ENCODE measurements at places on chromosomes 3 and 15.

DNA sequence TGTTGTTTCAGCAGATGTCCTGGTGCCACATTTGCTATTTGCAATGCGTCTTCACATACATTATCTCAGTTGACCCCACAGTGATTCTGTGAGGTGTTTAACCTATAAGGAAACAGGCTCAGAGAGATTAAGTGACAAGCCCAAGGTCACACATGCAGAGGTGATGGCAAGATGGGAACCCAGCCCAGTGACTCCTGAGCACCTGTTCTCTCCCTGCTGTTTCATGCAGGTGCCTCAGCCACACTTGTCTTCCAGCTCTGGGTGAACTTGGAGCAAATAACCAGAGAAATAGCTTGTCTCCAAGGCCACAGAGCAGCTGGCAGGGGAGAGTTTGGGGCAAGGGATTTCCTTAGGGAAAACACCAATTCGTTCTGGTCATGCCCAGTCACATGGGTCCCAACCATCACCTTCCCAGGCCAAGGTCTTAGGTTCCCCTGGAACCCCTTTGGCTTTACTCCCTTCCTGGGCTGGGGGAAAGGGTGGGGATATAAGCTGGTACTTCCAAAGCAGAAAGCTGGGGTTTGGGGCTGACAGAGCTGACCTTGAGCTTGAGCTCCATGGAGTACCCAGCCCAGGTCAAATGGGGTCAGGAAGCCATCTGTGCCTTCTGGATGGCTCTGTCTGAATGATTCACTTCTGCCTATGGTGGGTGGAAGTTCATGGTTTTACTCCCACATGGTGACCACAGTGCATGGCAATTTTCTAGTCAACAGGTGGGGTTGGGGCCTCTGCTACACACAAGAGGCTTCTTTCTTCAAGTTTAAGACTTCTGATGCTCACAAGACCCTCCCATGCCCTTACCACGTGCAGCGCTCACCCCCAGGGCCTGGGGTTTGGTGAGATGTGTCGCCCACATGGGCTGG lies 22.4 kb downstream of the LIPC start:
- no peak for DNase-seq

DNA sequence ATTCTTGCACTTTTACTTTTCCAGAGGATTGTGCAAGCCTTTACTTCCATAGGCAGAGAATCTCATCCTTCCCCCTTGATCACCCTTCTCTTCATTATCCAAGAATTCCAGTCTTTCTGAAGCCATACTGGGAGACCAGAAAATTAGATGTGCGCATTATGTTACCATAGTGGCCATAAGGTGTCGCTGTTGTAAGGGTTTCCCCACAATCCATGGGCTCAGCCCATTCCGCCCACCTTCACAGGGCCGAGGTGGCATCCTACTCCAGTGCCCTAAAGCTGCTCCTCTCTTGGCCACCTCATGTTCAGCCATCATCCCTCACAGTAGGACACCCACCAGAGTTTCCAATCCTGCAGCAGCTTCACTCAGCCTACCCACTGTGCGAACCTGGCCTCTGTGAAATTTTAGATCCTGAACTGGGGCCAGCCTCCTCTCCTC lies 35.0 kb downstream of the CTSH start:
- peak; percentile 54 for DNase-seq

DNA sequence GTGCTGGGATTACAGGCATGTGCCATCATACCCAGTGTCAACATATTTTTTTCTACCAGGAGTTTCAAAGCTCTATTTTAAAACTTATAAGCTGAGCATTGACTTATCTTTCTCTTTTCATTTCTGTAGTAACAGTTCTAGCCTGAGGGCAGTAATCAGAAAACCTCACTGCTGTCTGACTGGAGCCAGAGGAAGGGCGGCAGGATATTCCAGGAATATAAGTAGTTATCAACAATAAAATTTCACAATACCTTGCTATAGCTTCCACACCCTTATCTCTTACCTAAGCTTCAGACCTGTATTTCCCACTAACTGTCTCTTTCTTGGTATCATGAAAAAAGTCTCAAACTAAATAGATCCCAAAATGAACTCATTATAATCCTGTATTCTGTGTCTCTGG lies 5.1 kb upstream of the NEDD4 start:
- DNase-seq = peak; percentile 92

DNA sequence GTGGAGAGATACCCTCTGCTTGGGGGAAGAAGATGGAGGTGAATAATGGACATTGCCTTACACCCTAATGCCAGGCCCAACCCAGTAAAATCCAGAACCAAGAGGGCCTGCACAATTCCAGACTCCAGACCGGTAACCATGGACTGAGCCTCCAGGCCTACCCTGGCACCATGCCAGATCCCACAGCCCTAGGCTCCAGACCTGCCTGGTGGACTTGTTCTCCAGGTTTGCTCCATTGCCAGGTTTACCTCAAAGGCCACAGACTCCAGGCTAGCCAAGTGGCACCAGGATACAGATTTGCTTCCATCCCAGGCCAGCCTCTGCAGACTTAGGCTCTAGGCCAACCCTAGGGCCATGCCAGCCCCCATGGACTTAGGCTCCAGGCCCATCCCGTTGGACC lies 14.0 kb downstream of the PLCH1 start:
- DNase-seq = no peak

DNA sequence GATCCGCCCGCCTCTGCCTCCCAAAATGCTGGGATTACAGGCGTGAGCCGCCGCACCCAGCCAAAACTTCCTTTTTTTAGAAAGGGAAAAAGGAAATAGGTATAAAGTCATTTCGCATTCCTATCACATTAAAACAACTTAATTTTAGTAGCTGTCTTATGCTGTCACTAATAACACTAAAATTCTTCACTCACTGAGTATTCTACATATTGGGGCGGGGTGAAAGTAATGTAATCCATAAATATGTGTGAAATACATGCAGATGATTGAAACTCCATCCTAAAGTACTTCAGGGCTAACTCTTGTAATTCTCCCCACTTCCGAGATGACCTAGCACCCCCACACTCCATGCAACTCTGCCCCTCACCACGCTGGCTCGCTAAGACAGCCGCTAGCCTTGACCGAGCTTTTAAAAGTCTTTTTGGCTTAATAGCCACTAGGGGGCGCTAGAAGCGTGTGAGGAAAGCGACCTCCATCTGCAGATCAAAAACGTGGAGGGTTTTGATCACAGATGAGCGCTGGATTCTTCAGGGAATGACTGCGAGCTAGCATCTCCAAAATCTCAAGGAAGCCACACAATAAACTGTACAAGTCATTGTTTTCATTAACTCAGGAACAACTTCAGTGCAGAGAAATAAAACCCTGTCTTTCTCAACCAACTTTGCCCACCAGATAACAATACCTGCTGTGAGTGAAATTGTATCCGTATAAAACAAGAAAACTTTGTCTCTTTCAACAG lies 129.3 kb upstream of the IGF1R start:
- peak; percentile 82 for DNase-seq

- DNase-seq = peak; percentile 68
Observed at GRCh38 chr3:38354588-38355330, 8.2 kb downstream of the XYLB start.

- DNase-seq = no peak
Observed at GRCh38 chr15:57572468-57572867, 19.2 kb upstream of the MYZAP start.

GRCh38 chr3:160678292-160678842 lies 1.4 kb downstream of the ARL14 start:
- peak; percentile 32 for DNase-seq

- DNase-seq = no peak
Observed at GRCh38 chr15:70165716-70166284, 68.1 kb upstream of the TLE3 start.

DNA sequence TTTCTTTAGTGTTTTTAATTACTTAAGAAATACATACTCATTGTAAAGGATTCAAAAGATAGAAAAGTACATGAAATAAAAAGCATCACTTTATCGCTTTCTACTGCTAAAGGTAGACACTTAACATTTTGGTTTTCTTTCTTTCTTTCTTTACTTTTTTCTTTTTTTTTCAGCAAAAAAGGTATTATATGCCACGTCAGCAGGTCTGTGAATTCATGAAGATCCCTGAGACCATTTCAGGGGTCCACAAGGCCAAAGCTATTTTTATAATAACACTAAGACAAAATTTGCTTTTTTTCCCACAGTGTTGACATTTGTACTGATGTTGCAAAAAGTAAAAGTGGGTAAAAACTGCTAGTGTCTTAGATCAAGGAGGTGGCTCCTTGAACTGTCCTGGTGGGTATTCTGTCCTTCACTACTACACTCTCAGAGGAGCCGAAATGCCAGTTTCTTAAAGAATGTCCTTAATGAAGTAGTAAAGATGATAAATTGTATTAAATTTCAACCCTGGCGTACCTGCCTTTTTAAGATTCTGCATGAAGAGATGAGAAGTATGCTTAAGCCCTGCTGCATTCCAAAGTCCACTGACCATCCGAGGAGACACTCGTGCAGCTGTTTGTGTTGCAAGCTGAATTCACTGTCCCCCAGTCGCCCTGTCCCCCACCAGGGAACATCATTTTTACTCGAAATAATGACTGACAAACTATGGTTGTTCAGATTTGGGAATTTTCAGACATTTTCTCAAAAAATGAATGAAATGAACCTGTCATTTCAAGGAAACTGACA lies 106.7 kb upstream of the PIAS1 start:
- no peak for DNase-seq

DNA sequence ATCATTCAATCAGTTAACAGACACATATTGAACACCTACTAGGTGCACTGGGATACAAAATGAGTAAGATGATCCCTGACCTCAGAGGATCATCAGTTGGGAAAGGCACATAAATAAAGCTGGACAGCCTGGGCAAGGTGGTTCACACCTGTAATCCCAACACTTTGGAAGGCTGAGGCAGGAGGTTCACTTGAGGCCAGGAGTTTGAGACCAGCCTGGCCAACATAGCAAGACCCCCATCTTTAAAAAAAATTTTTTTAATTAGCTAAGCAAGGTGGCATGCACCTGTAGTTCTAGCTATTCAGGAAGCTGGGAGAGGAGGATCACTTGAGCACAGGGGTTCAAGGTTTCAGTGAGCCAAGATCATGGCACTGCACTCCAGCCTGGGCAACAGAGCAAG lies 3.7 kb upstream of the KLHL24 start:
- no peak for DNase-seq

GRCh38 chr3:68148447-68148846 lies 494.0 kb upstream of the SUCLG2 start:
- no peak for DNase-seq

- DNase-seq = no peak
Observed at GRCh38 chr3:55159711-55160110, 231.9 kb upstream of the LRTM1 start.

DNA sequence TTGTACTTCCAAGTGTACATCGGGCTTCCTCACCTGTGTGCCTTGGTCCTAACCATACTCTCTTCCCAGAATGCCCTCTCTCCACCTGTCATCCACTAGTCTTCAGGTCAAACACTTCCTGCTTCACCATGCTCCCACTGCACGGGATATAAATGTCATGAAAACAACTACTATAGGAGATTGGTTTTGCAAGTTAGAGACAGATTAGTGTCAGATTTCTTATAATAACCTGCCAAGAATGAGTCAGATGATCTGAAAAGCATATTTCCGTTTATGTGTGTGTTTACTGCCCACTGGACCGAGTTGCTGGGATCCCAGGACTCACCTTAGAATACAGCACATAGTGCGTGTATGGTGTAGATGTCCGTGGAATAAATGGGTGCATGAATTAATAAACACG lies 21.4 kb downstream of the PLA1A start:
- peak; percentile 27 for DNase-seq

- peak; percentile 30 for DNase-seq
Observed at GRCh38 chr15:37076543-37076942, 23.8 kb downstream of the MEIS2 start.

GRCh38 chr3:182486463-182486862 lies 306.8 kb upstream of the ATP11B start:
- peak; percentile 61 for DNase-seq

GRCh38 chr15:60782316-60782715 lies 303.4 kb upstream of the ICE2 start:
- no peak for DNase-seq

DNA sequence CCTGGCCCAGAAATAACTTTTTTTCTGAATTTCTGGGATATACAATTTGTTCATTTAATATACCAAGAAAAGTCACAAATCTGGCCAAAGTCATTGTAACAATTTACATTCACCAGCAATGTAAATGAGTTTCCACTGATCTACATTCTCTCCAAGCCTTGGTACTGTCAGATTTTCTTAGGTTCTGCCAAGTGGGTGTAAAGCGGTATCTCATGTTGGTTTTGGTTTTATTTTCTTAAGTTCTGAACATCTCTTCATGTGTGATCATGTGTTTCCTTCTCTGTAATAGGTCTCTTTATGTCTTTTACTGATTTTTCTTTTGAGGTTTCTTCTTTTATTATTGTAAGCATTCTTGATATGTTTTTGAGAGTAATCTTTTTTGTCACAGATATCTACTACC lies 235.6 kb upstream of the COL8A1 start:
- DNase-seq = no peak

DNA sequence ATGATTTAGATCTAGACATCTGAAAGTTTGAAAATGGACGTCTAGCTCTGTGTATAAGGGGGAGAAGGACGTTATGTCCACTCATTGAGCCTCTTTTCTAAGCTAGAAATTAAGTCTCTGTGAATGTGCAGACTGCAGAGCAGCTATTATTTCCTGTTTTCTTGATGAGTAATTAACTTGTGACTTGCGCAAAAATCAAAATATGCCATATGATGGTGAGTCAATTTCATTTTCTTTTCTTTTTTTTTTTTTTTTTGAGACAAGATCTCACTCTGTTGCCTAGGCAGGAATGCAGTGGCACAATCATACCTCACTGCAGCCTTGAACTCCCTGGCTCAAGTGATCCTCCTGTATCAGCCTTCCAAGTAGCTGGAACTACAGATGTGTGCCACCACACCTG lies 14.1 kb downstream of the LACTB start:
- DNase-seq = peak; percentile 90

- no peak for DNase-seq
Observed at GRCh38 chr3:116927918-116928317, 218.3 kb downstream of the TUSC7 start.

DNA sequence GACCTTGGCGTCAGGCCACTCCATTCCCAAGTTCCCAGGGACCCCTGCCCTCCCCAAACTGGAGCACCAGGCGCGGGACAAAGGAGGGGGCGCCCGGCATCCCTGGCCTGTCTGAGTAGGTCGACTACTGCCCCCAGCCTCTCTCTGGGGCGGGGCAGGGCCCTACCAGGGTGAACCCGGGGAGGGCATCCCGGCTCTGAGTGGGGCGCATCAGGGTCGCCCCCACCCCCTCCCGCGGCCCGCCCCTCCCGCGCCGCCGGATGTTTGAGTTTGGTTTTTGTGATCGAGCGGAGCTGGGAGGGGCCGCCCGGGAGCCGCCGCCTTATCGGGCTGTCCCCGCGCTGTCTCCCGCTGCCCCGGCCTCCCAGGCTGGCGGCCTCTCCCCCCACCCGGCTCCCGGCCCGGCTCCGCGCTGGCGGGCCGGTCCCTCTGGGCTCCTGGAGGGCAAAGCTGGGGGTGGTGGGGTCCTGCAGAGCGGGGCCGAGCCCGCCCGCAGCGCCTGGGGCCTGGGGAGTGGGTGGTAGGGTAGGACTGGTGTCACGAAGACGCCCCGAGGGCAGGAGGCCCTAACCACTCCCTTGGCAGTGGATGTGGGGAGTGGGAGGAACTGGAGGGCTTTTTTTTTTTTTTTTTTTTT lies 47.2 kb upstream of the SMAD6 start:
- no peak for DNase-seq

GRCh38 chr15:95503640-95504225 lies 826.8 kb upstream of the NR2F2 start:
- no peak for DNase-seq

Measured in epithelial cell of esophagus (primary cell).